NCI-H1092 treated with DMSO at 0.1 percent for 48 hours (cell line): ENCODE measurements at places on chromosomes 4 and X.

DNA sequence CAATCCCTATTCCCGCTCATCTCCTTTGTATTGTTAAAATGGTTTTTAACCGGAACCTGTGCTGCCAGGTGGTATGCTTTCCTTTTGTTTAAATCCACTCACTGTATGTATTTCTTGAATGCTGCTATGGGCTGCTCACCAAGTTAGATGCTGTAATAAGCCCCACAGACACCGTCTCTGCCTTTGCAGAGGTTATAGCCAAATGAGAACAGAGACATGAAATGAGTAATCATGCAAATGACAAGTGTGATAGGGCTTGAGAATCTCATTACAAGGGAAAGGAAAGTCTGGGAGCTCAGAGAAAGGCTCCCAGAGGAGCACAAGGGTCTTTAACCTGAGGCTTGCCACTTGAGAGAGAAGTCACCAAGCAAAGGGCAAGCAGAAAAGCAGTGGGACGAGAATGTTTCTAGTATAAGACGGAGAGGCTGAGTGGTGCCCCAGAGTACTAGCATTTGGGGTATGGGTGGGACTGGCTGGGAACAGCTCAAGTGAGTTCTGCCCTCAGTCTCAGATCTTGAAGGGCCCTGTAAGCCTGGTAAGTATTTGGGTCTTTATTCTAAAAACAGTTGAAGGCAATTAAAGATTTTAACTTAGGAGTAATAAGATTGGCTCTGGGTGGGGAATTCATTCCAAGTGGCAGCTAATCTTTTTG lies 110.8 kb upstream of the H2AZ1 start:
- DNase-seq, result no peak

- no peak for DNase-seq
Measured at GRCh38 chrX:135698924-135699323, 14.5 kb upstream of the CT45A1 start.

- no peak for DNase-seq
Measured at GRCh38 chr4:54231768-54232688, 2.9 kb downstream of the PDGFRA start.

DNA sequence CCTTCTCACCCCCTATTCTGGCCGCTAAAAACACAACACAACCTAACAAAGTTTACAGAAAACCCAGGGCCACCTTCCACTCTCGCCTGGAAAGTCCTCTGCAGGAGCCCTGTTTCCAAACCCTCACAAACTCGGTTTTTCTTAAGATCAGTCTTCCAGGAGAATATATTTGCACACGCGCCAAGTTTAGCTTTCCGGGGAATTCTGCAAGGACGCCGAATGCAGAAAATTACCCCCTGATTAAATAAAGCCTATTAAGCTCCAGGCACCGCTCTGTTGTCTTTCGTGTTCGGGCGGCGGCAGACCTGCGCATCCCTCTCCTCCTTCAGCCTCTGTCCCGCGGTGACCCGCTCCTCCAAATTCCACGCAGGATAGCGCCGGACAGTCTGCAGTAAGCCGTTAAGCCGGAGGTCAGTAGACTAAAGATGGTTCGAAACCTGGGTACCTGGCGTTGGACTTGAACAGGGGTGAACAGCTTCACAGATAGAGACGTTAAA lies 5.0 kb downstream of the MSX1 start:
- no peak for DNase-seq

DNA sequence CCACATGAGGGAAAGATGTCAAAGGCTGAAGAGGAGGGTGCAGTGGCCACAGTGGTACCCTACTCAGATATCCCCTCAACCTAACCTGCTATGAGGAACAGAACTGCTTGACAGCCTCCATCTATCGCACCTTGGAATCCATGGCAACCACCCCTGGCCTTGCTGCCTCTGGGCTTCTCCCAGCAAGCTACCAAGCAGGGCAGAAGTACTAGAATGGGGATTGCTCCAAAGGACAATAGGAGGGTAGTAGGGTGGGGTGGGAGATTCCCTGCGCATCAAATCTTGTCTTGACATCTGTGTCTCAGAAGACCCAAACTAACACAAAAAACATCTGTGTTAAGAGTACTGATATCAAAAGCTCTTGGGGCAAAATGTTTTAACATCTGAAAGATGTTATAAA lies 118.2 kb downstream of the FBXW7 start:
- DNase-seq, result no peak

GRCh38 chrX:17846045-17846444 lies 15.1 kb downstream of the RAI2 start:
- no peak for DNase-seq

- no peak for DNase-seq
Measured at GRCh38 chrX:38627683-38628082, 66.3 kb downstream of the TSPAN7 start.

- no peak for DNase-seq
Measured at GRCh38 chr4:33493231-33493630, 2751.1 kb downstream of the ARAP2 start.

DNA sequence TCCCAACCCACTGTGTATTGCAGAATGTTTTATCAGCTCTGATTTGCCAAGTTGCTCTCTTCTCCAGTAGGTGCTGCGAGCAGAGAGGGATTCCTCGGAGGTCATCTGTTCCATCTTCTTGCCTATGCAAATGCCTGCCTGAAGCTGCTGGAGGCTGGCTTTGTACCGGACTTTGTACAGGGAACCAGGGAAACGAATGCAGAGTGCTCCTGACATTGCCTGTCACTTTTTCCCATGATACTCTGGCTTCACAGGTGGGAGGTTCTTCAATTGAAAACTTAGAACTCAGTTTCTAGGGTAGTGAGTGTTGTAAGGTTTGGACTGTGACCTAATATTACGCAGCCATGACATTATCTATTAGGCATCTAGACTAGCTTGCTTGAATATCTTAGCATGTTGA lies 24.9 kb downstream of the AR start:
- no peak for DNase-seq

GRCh38 chr4:128516301-128516969 lies 228.8 kb upstream of the PGRMC2 start:
- DNase-seq, result peak; percentile 22

GRCh38 chr4:100539706-100540105 lies 21.9 kb upstream of the EMCN start:
- DNase-seq, result no peak

GRCh38 chr4:177288335-177288734 lies 21.3 kb upstream of the NEIL3 start:
- DNase-seq, result no peak

- DNase-seq, result no peak
Measured at GRCh38 chr4:137998666-137999429, 243.3 kb downstream of the SLC7A11 start.

DNA sequence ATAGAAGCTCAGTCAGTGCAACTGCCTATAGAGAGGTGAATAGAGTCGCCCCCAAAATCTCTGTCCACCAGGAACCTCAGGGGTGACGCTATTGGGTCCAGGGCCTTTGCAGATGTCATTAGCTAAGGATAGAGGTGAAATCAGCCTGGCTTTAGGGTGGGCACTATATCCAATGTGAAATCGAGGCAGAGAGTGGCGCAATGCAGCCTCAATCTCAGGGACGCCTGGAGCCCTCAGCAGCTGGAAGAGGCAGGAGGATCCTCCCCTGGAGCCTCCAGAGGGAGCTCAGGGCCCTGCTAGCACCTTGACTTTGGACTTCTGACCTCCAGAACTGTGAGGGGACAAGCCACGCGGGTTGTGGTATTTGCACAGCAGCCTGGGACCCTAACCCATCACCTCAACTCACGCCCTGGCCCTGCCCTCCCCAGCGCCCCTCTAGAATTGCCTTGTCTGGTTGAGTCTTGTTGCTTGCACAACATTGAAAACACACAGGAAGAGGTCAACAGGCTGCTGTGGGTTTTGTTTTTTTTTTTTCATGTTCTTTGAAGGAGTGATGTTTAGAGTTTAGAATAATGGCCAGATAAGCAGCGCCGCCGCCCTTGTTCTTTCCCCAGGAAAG lies 89.4 kb upstream of the PSAPL1 start:
- DNase-seq, result no peak

DNA sequence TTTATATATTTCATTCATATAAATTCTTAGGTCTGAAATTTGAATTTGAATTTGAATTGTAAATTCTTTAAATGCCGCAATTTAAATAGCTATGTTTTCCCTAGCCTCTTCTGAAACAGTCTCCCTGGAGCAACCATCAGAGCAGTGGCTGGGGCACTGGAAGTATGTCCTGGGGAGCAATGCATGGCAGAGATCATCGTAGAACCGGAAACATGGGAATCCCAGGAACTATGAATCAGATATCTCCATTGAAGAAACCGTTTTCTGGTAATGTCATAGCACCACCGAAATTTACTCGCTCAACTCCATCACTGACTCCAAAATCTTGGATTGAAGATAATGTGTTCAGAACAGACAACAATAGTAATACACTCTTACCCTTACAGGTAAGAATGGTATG lies 4.9 kb downstream of the CPEB2 start:
- no peak for DNase-seq

DNA sequence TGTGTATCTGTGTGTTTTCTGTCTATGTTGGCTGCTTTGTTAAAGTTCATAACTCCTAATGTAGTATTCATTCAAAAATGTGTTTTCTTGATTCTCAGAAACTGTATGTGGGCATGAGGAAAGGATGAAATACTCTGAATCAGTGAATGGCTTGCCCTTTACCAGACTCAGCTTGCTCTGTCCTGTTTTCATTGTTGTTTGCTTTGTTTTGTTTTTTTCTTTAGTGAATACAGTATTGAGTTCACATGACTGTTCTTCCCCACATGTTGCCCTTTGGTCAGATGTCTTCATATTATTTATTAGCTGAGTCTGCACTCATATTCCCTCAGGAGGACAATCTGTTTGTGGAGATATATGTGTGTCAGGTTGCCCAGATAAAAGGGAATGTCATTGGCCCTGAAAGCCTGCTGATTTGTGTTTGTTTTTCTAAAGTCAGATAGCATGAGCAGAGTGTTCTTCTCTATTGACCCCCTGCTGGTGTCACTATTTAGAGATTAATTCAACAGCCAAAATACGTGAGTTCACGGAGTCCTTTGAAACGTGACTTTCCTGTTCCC lies 1184.4 kb downstream of the RPA4 start:
- no peak for DNase-seq

GRCh38 chr4:6887591-6888371 lies 21.8 kb upstream of the TBC1D14 start:
- DNase-seq, result no peak

- no peak for DNase-seq
Measured at GRCh38 chrX:139972113-139972512, 6.8 kb upstream of the CXorf66 start.

- DNase-seq, result no peak
Measured at GRCh38 chr4:104421566-104421965, 73.1 kb downstream of the CXXC4 start.

DNA sequence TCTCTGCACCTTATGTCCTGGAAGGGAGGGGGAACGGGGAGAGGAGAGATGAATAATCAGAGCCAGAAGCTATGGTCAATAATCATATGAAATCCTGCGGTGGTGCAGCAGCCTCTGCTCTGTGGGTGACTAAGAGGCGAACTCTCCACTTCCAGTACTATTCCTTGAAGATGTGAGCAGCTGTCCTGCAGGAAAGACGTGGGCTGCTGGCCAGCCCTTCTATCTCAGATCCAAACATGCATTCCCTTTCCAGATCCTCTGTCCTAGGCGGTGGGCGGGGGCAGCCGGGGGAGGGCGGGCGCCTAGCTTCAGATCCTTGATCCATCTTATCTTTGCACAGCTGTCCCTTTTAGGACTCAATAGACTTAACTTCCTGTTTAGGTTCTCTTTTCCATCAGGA lies 34.5 kb downstream of the SPINK2 start:
- DNase-seq, result peak; percentile 25

DNA sequence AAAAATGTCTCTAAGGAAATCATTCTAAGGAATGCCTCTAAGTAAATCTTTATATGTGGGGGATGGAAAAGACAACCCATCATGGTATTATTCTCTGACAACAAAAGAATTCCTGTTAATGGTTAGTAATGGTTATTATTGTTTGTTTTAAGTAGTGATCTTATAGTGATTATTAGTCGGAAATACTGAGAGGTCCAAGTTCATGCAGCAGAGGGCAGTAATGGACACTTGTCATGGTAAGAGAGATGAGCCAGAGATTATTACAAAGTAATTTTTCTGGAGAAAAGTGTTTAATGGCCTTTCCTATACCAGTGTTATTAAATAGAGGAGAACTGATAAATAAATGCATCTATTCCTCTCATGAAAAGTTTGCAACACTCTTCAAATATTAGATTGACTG lies 8.1 kb upstream of the DKK2 start:
- no peak for DNase-seq

GRCh38 chr4:54058171-54058570 lies 6.2 kb downstream of the CHIC2 start:
- no peak for DNase-seq

DNA sequence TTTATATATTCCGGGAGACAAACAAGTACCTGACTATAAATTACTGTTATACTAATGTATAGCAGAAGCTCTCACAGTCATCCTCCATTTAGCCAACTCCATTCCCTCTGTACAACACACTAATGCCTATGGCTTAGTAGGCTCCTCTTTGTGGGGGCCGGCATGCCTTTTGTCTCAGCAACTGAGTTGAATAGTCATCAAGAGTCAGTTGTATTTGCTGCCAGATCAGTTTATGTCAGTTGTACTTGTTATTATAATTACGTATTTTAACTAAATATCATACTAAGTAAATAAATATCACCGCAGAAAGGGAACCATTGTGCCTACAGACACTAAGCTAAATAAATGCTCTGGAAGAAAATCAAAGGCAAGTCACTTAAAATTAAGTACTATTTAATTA lies 9.9 kb downstream of the PRMT9 start:
- no peak for DNase-seq

- DNase-seq, result no peak
Measured at GRCh38 chr4:27763830-27764525, 903.3 kb downstream of the STIM2 start.

- no peak for DNase-seq
Measured at GRCh38 chr4:103400405-103400804, 202.3 kb upstream of the CENPE start.

DNA sequence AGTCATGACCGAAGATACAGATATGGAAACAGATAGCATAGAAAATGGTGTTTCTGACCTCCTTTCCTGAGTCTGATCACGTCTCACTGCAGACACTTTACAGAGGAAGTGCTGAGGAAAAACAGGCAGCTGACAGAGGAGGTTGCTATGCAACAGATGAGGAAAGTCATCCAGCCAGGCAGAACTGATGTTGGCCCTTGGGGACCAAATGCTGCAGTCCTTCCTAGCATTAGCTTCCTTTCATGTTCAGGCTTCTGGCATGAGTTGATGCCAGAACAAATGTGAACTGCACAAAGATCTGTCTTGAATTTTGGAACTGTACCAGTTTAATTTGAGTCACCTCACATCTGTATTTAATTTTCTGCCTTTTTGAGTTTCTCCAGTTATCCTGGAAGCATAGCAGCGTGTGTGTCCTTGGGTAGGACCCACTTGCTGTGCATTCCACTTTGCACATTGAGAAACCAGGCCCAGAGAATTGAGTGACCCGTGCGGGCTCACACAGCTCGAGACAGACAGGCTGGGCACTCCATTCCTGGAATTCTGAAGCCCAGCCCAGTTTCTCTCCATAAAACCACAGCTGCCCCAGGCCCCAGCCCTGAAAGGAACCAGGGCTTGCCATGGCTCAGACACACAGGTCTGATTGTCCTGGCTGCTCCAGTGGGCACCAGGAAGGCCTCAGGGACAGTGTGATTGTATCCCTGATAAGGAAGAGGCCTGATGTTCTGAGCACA lies 1.4 kb upstream of the MAGED1 start:
- DNase-seq, result peak; percentile 32
